ENCODE measurements at places on chromosomes 12 and 14. TPM values are rescaled to one million over a fixed set of nuclear protein-coding genes. Genes with fewer than 3 reads are reported as not detected.

Gene CACNB3
- total RNA-seq, result 13.1 TPM

Gene SCNN1A
- 0.05 TPM for total RNA-seq

Gene DCN
- not detected for total RNA-seq

Gene PPFIA2
- not detected for total RNA-seq

Gene LALBA
- not detected for total RNA-seq

Gene HOXC4
- total RNA-seq, result not detected

Gene RASAL1
- 0.34 TPM for total RNA-seq

Gene TCTN1
- total RNA-seq, result 8.8 TPM

Gene SLC38A4
- not detected for total RNA-seq

Gene PELI2
- 4.4 TPM for total RNA-seq

GRCh38 chr12:97200181-97200580 is 262.4 kb upstream of the RMST start:
- no peak for DNase-seq
- H3K36me3 ChIP-seq, result no peaks in the 10 kb centered on the region
- no peak overlapping the region for H3K27ac ChIP-seq
- H3K27me3 ChIP-seq, result no peaks in the 10 kb centered on the region
- H3K4me3 ChIP-seq, result no peak overlapping the region
- no peaks in the 10 kb centered on the region for H3K4me1 ChIP-seq

DNA sequence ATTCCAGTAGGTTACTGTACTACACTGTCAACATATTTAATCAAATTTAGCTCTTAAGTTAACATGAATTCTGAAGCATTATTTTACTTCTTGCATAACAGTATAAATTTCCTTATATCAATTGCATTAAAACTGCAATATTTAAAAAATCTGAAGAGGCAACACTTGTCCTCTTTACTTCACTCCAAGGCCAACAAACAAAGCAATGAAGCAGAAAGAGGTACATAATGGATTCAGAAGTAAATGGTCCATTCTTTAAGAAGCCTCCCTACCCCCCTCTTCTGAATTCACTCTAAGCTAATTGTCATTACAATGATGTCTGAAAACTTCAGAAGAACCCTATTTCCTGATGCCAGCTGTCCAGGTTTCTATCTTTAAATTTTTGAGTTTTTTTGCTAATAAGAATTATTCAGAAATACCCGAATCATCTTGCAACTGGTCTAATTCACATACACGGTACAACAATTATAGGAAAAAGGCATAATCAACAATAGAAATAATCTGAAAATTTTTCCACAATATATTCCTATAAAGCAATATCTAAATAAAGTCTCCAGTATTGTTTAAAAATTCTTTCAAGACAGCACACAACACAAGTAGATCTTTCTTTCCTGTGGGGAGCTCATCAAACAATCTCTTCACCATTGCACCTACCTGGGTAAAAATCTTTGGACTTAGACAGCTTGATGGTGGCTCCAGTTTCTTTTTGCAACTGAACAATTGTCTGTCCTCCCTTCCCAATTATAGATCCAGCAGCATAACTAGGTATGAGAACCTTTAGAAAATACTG is 2.9 kb downstream of the NOVA1 start:
- H3K4me3 ChIP-seq, result no peak overlapping the region
- H3K4me1 ChIP-seq, result no peaks in the 10 kb centered on the region
- no peak overlapping the region for H3K27ac ChIP-seq
- H3K27me3 ChIP-seq, result peaks cover 26% of the 10 kb centered on the region
- no peaks in the 10 kb centered on the region for H3K36me3 ChIP-seq
- DNase-seq, result no peak

DNA sequence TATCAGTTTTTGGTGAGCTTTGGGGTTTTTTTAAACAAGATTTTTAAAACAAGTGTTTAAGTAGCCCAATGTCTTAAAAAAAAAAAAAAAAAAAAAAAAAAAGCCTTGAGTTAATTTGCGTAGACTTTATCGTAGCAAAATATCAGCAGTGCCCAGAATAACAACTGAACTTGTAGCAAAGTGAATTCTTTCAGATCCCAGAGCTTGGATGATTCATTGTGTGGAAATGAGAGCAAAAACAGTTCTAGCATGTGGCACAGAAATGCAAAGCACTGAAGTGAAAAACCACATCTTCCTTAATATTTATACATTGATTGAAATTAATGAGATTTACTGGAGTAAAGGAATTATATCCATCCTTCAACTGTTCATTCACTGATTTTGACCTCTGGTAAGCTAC is 258.1 kb downstream of the EGLN3 start:
- H3K27me3 ChIP-seq, result no peaks in the 10 kb centered on the region
- no peaks in the 10 kb centered on the region for H3K4me1 ChIP-seq
- no peaks in the 10 kb centered on the region for H3K36me3 ChIP-seq
- no peak for DNase-seq

- no peak overlapping the region for H3K4me3 ChIP-seq
- H3K27ac ChIP-seq, result no peak overlapping the region
- H3K4me1 ChIP-seq, result no peaks in the 10 kb centered on the region
- no peaks in the 10 kb centered on the region for H3K36me3 ChIP-seq
- DNase-seq, result no peak
Measured at GRCh38 chr14:69900603-69901002, 21.4 kb downstream of the SMOC1 start.

DNA sequence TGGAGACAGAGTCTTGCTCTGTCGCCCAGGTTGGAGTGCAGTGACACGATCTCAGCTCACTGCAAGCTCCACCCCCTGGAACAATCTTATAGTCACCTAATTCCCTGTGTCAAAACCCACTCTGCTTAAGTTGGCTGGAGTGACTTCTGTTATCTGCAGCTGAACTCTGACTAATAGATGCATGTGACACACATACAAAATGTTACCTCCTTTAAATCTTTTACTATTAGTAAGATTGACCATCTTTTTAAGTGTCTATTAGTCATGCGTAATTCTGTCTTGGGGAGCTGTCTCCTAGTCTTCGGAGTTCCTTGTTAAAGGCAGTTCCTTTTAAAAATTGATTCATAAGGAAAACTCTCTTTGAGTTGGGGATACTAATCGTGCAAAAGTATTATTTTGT is 7.4 kb downstream of the IFI27L1 start:
- no peak overlapping the region for H3K27ac ChIP-seq
- peaks cover 1% of the 10 kb centered on the region for H3K36me3 ChIP-seq
- H3K27me3 ChIP-seq, result no peaks in the 10 kb centered on the region

GRCh38 chr12:30286345-30286926 is 409.2 kb downstream of the IPO8 start:
- H3K4me3 ChIP-seq, result no peak overlapping the region
- no peaks in the 10 kb centered on the region for H3K4me1 ChIP-seq
- peaks cover 1% of the 10 kb centered on the region for H3K27me3 ChIP-seq
- no peak for DNase-seq
- H3K27ac ChIP-seq, result no peak overlapping the region

GRCh38 chr12:71664411-71665089 is 449 bp downstream of the THAP2 start:
- no peak for DNase-seq
- H3K4me1 ChIP-seq, result peaks cover 35% of the 10 kb centered on the region
- H3K27ac ChIP-seq, result peak overlapping the region; percentile 99
- H3K4me3 ChIP-seq, result peak overlapping the region; percentile 97
- H3K27me3 ChIP-seq, result no peaks in the 10 kb centered on the region
- peaks cover 28% of the 10 kb centered on the region for H3K36me3 ChIP-seq

- no peak for DNase-seq
Measured at GRCh38 chr14:94203473-94204210, 29.5 kb downstream of the PPP4R4 start.

- H3K4me1 ChIP-seq, result no peaks in the 10 kb centered on the region
- H3K4me3 ChIP-seq, result no peak overlapping the region
- no peak overlapping the region for H3K27ac ChIP-seq
- H3K27me3 ChIP-seq, result peaks cover 12% of the 10 kb centered on the region
Measured at GRCh38 chr14:95189367-95190132, 32.2 kb upstream of the DICER1 start.

DNA sequence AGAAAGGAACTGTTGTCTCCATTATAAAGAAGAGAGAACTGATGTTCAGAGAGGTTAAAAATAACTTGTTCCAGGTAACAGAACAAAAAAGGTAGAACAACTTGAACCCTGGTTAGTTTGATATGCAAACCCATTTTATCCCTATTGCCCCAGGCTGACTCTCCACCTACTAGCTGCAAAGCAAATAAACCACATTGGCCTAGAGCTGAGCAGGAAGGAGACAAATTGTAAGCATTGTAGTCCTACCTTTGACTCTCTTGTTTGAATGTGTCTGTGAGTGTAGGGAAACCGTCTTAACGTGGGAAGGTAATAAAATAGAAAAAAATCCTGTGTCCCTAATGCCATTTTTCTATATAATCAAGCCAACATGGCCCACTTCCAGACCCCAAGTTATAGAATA is 126.4 kb downstream of the CCER1 start:
- no peak overlapping the region for H3K4me3 ChIP-seq
- H3K4me1 ChIP-seq, result no peaks in the 10 kb centered on the region
- no peaks in the 10 kb centered on the region for H3K36me3 ChIP-seq
- no peak overlapping the region for H3K27ac ChIP-seq
- no peak for DNase-seq

GRCh38 chr14:91519239-91520036 is 9.3 kb upstream of the PPP4R3A start:
- H3K27me3 ChIP-seq, result peaks cover 7% of the 10 kb centered on the region
- no peak overlapping the region for H3K27ac ChIP-seq
- no peaks in the 10 kb centered on the region for H3K4me1 ChIP-seq
- no peak overlapping the region for H3K4me3 ChIP-seq
- H3K36me3 ChIP-seq, result no peaks in the 10 kb centered on the region

GRCh38 chr12:27672051-27672450 is 24.2 kb upstream of the REP15 start:
- no peak for DNase-seq
- H3K27ac ChIP-seq, result no peak overlapping the region
- H3K36me3 ChIP-seq, result peaks cover 18% of the 10 kb centered on the region
- H3K27me3 ChIP-seq, result no peaks in the 10 kb centered on the region
- no peak overlapping the region for H3K4me3 ChIP-seq

DNA sequence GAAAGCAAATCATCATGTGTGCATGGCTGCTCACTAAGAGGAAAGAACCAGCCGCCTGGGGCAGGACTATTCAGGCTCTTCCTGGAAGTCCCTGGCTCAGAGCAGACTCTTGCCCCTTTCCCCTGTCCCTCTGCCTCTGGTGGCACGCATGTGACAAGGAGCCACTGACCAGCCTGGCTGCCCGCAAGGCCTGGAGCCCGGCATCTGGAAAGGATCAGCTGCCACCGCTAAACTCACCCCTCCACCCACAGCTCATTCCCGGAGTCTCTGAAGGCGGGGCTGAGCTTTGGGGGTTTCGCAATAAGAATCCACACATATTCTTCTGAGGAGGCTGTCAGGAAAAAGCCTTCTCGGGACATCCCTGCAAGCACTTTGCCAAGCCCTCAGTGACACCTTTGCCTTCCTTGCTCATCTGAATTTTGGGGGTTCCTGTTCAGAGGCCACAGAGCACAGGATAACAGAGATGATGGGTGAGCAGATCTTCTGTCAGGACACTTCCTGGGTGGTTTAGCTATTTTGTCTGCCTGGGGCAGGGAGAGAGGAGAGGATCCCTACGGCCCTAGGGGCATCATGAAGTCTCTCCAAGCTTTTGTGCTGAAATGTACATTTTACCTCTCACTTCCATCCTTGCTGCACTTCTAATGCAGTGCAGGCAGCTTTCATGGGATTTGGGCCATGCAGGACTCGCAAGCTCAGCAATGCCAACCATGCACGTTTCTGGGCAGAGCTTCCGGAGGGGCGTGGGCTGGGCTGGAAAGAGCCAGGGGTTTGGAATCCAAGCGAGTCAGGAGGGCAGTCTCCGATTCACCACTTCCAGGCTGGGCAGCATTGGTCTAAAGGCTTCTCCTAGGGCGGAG is 124.8 kb upstream of the MAP1LC3B2 start:
- H3K27me3 ChIP-seq, result peaks cover 5% of the 10 kb centered on the region
- no peaks in the 10 kb centered on the region for H3K36me3 ChIP-seq
- H3K27ac ChIP-seq, result no peak overlapping the region
- DNase-seq, result no peak
- H3K4me3 ChIP-seq, result no peak overlapping the region

GRCh38 chr12:16417058-16417457 is 69.6 kb downstream of the MGST1 start:
- H3K4me3 ChIP-seq, result no peak overlapping the region
- no peak overlapping the region for H3K27ac ChIP-seq
- H3K27me3 ChIP-seq, result no peaks in the 10 kb centered on the region
- DNase-seq, result no peak

- H3K4me3 ChIP-seq, result no peak overlapping the region
- no peak overlapping the region for H3K27ac ChIP-seq
- DNase-seq, result no peak
- peaks cover 10% of the 10 kb centered on the region for H3K36me3 ChIP-seq
- H3K4me1 ChIP-seq, result peaks cover 11% of the 10 kb centered on the region
Measured at GRCh38 chr14:89454996-89455395, 38.0 kb upstream of the FOXN3 start.

- H3K27ac ChIP-seq, result no peak overlapping the region
- peaks cover 9% of the 10 kb centered on the region for H3K4me1 ChIP-seq
- H3K27me3 ChIP-seq, result peaks cover 24% of the 10 kb centered on the region
- no peak overlapping the region for H3K4me3 ChIP-seq
- H3K36me3 ChIP-seq, result peaks cover 2% of the 10 kb centered on the region
Measured at GRCh38 chr14:92507174-92507768, 6.3 kb upstream of the RIN3 start.

- peaks cover 33% of the 10 kb centered on the region for H3K4me1 ChIP-seq
- no peak for DNase-seq
- no peak overlapping the region for H3K27ac ChIP-seq
- no peak overlapping the region for H3K4me3 ChIP-seq
Measured at GRCh38 chr14:92462568-92462967, 51.0 kb upstream of the RIN3 start.

DNA sequence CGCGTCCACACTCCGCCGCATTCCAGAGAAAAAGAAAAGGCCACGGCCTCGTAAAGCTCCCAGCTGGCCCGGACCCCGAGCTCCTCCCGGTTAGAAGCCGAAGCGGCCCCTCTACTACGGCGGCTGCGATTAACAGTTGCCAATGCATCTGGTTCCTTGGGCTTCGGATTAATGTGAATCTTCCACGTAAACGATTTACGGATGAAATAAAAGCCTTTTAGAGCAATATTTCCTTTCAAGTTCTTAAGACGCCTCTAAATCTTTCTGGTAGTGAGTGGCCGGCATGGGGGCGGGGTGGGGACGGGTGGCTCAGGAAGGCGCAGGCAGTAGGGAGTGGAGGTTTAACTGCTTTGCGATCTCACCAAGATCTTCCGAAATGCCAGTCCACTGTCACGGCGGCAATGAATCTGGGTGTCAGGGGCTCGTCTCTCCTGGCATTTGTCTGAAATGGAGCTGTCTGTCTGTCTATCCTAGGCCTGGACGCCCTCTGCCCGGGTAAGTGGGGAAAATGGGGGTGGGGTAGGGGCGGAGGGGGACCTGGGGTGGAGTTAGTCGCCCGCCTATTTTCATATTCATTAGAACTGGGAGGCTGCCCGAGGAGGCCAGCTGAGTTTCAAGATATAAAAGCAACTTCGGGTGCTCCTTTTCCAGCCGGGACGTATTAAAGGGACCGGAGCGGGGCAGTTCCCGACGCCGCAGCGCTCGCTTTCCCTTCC is 413 bp upstream of the ALX1 start:
- peak overlapping the region; percentile 29 for H3K27ac ChIP-seq
- peaks cover 7% of the 10 kb centered on the region for H3K4me1 ChIP-seq
- DNase-seq, result no peak
- no peak overlapping the region for H3K4me3 ChIP-seq
- no peaks in the 10 kb centered on the region for H3K36me3 ChIP-seq

All from activated T-helper 1 cell treated with anti-CD3 and anti-CD28 coated beads, Interleukin-12 subunit alpha, Interleukin-12 subunit beta, Interleukin-2, Interleukin-4 antibody, amounts not matched to agents 30 ng/mL and 10 ng/mL and 1 ng/mL, durations not matched to agents 14 hours and 24 hours and 36 hours (primary cell).